Activated naive CD4-positive, alpha-beta T cell (primary cell): ENCODE measurements at places on chromosomes 3 and 15.

- DNase-seq: no peak
Measured at GRCh38 chr3:123085293-123085931, 18.6 kb downstream of the PDIA5 start.

- DNase-seq: no peak
Measured at GRCh38 chr15:53811530-53811929, 52.1 kb upstream of the WDR72 start.

DNA sequence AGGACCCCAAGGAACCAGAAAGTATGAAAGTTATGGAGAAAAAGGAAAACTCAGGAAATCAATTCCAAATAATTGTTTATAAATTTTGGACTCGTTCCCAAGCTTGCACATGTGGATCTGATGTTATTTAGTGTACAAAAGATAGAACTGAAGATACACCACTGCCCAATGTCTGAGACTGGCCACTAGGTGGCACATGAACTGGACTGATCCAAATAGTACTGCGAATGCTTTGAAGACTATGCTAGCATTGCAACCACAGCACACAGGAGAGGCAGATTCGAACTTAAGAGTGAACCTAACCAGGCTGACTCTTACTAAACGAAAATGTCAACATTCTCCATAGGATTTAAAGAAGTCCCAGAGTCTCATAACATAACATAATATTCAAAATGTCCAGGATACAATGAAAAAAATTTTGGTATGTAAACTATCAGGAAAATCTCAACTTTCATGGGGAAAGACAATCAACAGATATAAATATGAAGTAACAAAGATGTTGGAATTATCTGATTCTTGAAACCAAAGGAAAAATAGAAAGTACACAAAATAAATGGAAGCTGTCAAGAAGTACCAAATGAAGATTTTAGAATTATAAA is 596.7 kb downstream of the FGF12 start:
- no peak for DNase-seq

- no peak for DNase-seq
Measured at GRCh38 chr3:143242101-143242500, 122.5 kb downstream of the CHST2 start.

DNA sequence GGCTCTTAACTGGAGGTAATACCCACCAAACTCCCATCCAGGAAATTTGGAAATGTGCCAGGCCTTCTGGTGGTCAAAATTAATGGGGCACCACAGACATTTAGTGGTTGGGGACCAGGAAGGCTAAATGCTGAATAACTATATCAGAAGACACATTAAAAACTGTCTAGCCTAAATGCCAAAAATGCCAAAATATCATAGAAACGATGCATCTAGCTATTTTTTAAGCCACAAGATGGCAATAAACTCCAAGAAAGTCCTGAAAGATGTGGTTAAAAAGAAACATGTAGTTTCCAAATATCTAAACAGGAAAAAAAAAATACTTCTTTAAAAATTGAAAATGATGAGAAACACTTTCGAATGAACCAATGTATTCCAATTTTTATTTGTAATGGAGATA is 19.9 kb downstream of the CCDC14 start:
- no peak for DNase-seq

GRCh38 chr15:73195166-73195565 is 142.9 kb downstream of the NEO1 start:
- no peak for DNase-seq
